ENCODE measurements at places on chromosomes 2 and 18.

GRCh38 chr2:226943862-226944620 is 108.2 kb downstream of the RHBDD1 start:
- no peak for DNase-seq

GRCh38 chr2:187213798-187214197 is 234.3 kb downstream of the CALCRL start:
- DNase-seq = no peak

DNA sequence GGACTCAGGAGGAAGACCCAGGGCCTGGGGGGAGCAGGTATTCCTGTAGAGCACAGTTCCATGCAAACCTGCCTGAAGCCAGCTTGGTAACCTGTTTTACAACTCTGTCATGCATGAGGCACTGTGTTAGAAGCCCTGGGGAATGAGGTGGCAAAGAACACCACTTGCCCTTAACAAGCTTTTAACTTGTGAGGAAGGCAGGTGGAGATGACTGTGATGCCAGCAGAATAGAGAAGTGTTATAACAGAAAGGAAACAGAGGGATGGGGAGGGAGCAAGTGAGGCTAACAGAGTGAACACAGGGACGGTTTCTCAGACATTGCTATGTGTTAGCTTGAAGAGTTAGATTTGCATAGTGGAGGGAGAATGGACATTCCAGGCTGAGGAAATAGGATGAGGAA is 11.5 kb upstream of the IL1A start:
- no peak for DNase-seq

DNA sequence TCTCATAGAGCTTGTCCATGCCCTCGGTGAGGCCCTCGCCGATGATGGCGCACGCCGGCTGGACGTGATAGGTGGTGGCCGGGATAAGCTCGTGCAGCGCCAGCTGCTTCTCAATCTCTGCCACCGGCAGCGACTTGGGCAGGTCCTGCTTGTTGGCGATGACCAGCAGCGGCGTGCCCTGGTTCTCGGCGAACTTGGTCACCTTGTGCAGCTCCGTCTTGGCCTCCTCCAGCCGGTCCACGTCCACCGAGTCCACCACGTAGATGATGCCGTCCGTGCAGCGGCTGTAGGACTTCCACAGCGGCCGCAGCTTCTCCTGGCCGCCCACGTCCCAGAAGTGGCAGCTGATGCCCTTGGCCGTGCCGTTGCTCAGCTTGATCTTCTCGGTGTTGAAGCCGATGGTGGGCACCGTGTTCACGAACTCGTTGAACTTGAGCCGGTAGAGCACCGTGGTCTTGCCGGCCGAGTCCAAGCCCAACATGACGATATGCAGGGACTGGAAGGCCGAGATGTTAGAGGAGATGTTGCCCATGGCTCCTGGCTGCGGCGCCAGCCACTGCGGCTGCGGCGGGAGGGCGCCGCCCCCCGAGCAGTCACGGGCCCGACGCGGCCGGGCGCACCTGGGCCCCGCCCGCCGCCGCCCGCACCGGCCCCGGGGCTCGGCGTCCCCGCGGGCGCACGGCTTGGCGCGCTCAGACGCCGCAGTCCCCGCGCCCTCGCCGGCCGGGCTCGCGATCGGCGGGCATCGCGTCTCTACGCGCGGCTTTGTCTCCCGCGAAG is 636 bp downstream of the ARL4C start:
- DNase-seq = no peak

- no peak for DNase-seq
Observed at GRCh38 chr2:137960223-137960622, 4.0 kb upstream of the HNMT start.

- no peak for DNase-seq
Observed at GRCh38 chr18:36899289-36899688, 70.4 kb downstream of the KIAA1328 start.

DNA sequence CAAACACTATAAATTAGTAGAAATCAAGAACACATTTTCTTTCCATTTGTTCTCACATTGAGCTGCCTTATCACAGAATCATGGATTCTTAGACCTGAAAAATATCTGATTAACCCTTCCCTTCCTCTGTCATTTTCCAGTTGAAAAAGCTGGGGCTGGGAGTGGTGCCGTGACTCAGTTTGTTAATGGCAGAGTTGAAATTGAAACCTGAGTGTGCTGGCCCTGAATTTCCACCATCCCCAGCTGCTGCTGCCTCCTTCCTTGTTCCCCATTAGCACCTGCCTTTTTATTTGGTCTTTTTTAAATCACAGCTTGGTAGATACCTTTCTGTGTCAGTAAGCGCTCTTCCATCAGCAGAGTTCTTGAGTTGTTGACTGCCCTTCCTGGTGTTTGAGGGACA is 10.6 kb downstream of the FARP2 start:
- DNase-seq = no peak

DNA sequence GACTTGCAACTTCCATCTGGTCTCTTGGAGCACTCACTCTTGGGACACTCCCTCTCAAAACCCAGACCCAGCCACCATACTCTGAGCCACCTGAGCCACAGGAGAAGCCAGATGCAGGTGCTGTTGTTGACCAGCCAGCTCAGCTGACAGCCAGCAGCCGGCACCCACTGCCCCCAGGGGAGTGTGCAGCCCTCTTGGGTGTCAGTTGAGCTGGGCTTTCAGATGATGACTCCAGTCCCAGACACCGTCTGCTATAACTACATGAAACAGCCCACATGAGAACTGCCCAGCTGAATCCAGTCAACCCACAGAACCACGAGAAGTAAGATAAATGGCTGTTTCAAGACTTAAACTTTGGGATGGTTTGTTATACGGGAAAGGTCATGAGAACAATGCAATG is 10.7 kb upstream of the IGFBP2 start:
- no peak for DNase-seq

DNA sequence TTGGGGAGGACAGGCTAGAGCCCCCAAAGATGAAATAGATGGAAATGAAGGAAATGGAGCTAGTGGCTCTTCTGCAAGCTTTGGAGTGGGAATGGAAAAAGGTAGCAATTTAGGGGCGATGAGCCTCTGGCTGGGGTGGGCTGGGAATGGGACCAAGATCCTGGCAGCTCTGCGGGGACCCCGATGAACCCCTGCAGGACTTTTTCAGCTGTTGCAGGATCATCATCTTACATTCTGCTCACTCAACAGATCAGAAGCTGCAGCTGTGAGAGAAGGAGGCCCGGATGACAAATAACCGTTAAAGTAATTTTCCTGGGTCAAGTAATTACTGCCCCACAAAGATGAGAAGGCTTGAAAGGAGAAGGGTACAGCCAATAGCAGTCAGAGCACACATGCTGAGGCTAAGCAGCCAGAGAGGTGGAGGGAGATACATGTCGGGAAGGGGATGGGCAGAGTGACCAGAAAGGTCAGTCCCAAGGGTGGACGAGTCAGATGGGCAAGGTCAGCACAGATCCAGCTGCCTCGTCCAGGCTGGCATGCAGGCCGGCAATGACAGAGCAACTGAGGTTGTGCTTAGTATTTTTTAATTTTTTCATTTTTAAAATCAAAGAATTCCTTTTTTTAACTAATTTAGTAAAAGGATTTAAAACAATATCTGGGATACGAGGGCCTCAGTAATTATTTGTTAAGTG is 245.0 kb upstream of the RAB6C start:
- DNase-seq = no peak

DNA sequence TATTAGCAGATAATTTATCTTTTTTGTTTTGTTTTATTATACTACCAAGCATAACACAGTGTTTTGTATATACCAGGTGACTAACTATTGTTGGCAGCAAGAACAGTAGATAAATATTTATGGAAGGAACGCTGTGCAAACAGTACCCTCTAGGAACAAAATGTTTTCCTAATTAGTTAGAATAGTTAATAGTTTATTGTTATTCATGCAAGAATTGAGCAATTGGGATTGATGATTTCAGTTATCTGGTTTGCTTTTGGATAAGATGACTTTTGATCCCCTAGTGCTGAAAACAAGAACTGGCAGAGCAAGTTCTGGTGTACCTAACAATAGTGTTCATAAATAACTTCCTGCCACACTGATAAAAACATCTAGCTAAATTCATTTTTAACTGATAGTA is 323.3 kb downstream of the TGIF1 start:
- no peak for DNase-seq
